ENCODE measurements at places on chromosomes 11 and 22.

DNA sequence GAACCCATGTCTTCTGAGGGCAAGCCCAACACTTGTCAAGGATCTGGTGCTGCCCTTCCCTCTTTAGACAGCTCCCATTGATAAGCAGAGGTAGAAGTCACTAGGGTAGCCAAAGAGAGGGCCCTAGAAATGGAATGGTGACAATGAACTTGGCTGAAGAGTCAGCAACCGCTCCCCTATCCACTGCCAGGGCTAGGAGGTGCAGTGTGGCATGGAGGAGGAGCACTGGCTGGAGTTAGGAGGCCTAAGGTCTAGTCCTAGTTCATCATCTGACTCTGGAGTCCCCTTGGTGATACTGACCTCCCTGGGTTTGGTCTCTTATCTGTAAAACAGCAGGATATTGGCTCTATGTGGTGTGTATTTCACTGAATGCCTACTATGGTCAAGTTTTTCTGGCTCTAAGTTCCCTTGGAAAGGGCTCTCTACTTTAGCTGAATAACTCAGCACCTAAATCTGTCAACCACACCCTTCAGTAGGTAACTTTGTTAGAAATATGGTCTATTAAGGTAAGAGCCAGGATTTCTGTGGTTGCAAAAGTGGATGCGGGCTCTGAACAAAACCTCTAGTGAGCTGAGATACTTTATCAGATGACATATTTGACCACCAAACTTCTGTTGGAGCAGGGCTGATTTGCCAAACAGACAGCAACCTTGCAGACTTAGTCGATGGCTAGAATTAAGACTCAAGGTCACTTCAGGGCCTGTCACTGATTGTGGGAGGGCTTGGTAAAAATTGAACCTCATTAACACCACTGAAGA is 10.5 kb downstream of the TIMP3 start:
- DNase-seq: no peak

GRCh38 chr11:129905402-129905801 is 10.0 kb upstream of the NFRKB start:
- no peak for DNase-seq

DNA sequence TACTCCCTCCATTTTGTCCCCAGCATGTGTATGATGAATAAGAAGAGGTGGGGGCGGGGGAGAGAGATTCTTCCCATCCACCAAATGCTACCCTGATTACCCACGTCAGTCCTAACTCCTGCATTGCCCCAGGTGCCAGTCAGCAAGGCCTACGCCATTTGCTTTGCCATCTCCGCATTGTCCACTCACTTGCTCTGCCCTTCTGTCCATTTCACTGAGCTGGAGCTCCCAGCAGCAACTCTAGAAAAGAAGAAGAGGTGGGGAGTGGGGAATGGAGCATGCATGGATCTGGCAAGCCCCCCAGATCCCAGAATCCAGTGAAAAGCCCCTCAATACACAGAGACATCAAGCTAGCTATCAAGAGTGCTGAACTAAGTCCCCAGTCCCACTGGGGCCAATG is 19.0 kb downstream of the WT1 start:
- no peak for DNase-seq

- no peak for DNase-seq
Measured at GRCh38 chr11:103920933-103921332, 115.5 kb upstream of the DDI1 start.

GRCh38 chr11:93741882-93742226 is 382 bp downstream of the C11orf54 start:
- DNase-seq: no peak

DNA sequence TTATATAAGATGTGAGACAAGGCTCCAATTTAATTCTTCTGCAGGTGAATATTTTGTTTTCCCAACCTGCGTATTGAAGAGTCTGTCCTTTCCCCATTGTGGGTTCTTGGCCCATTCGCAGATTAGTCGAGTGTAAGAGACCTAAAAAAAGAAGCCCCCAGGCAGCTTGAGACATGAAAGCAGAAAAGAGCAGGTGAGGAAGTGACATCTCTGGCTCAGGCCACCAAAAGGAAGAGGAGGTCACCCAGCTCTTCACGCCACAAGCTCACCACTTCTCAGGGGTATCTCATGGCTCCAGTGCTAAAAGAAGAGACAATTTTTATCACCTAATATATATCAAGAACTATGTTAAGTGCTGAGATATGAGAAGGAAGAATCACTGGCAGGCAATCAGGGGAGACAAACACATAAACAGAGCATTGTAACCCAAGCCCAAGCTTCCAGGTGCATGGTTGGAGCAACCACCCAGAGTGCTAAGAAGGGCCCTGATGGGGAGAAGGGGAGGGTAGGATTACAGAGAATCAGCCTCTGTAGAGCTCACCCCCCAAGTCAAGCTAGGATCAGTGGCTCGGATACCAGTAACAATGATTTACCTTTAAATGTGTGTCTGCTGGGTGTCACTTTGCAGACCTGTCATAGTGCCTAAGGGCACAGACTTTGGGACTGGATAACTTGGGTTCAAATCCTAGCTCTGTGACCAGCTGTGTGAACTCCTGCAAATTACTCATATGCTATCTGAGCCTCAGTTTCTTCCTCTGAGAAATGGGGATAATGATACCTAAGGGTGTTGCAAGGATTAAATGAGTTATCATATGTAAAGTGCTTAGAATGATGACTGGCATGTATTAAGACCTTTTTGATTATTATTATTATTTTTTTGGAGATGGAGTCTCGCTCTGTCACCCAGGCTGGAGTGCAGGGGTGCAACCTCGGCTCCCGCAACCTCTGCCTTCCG is 39.2 kb downstream of the MCHR1 start:
- DNase-seq: no peak

GRCh38 chr11:122803306-122803705 is 35.0 kb upstream of the CRTAM start:
- DNase-seq: no peak

DNA sequence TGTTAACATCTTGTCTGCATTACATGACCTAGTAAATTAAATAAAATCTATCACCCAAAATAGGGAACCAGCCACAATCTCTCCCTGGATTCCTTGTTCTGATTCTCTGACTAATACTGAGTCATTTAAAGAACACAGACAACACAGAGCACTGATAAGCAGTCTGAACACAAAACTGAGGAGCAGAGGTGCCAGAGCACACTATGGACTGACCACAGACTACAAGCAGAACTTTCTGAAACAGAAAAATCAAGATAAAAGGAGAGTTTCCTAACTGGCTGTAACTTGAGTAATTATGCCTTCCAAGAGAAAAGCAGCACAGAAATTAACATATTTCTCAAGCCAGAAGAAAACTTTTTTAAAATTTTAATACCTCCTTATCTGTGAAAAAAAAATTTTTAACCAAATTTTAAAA is 128.8 kb downstream of the SGSM3 start:
- DNase-seq: no peak

GRCh38 chr22:21917181-21917958 is 35.3 kb downstream of the PPM1F start:
- no peak for DNase-seq

GRCh38 chr11:115745066-115745465 is 240.9 kb upstream of the CADM1 start:
- no peak for DNase-seq

- DNase-seq: no peak
Measured at GRCh38 chr11:121512468-121513465, 60.0 kb upstream of the SORL1-AS1 start.

DNA sequence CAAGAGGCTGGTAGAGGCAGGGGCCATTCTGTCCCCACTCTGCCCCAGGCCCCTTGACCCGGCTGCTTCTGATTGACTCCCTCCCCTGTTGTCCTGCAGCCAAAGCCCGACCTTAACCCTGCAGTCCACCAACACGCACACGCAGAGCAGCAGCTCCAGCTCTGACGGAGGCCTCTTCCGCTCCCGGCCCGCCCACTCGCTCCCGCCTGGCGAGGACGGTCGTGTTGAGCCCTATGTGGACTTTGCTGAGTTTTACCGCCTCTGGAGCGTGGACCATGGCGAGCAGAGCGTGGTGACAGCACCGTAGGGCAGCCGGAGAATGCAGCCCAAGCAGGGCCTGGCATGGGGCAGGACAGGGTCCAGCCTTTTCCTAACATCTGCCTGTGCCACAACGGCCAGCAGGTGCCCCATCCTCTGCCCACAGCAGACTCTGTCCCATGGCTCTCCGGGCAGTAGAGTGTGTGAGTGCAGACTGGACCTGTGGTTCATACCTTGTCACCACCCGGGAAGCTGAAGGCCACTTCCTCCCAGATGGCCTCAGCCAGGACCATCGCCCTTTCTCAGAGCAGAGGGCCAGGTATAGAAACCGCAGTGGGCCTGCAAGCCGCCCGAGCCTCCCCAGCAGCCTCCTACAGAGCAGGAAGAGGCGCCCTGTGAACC is 26.8 kb upstream of the MGAT3 start:
- no peak for DNase-seq

GRCh38 chr11:7160814-7161489 is 72.2 kb downstream of the RBMXL2 start:
- no peak for DNase-seq

DNA sequence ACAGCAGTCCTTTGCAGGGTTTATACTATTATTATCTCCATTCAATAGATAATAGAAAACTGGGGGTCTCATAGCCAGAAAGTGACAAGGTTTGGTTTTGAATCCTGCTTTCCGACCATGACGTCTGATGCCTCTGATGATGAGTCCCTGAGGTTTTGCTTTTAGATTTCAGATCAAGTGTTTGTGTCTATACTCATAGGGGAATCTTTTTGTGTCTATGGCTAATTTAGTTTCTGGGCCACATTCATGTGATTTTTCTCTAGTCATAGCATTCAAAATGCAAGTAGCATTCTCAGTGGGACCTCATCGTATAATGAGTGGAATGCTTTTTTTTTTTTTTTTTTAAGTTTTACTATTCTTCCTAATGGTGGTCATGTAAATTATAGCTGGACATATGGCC is 72.9 kb downstream of the TNRC6B start:
- DNase-seq: no peak

DNA sequence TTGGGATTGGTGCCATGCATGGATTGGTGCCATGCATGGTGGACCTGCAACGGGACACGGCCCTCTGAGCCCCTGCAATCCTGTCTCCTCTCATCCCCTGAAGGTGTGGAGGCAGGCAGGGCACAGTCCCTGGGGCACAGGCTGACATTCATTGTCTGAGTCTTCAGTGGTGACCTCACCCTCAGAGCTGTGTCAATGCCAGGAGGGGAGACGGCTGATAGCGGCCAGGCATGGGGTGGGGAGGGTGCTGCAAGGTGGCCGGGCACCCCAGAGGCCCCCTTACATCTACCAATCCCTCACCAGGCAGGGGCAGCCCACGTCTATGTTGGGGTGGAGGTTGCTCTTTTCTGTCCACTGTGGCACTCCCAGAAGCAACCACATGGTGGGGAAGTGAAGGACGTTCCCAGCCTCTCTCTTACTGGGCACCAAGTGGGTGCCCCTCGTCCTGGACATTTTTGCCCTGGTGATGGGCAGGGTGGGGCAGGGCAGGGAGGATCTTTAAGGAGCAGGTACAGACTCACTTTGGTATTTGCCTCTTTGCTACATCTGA is 47.6 kb downstream of the NECTIN1 start:
- DNase-seq: no peak

GRCh38 chr11:34168642-34169420 is 63.4 kb downstream of the NAT10 start:
- DNase-seq: no peak

DNA sequence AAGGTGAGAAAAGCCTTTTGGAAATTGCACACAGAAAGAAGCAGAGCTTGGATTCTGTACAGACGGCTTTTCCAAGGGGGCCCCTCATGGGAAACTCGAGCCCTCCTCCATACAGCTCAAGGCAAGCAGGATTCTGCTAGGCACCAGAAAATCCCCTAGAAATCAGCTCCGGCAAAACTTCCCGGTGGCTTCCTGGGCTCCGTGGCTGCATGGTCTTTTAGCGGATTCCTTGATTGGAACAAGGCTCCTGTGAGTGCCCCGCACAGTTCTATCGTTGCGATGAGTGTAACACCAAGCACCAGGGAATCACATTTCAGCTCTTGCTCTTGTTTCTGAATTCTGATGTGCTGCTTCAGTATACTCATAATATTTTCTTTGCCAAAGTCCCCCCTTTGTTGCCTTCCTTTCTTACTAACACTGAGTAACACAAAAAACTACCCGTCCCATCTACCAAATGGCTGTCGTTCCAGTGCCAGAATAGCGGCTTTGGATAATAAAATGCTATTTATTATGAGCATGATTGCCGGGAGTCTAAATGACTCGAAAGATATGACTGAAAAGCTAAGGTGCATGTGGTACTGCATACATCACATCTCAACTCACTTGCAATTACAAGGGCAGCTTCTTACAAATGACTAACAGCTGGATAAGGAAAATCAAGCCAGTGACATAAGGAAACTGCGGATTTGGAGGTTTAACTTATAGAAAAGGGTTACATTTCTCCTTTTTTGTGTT is 494.1 kb downstream of the DLG2 start:
- no peak for DNase-seq

DNA sequence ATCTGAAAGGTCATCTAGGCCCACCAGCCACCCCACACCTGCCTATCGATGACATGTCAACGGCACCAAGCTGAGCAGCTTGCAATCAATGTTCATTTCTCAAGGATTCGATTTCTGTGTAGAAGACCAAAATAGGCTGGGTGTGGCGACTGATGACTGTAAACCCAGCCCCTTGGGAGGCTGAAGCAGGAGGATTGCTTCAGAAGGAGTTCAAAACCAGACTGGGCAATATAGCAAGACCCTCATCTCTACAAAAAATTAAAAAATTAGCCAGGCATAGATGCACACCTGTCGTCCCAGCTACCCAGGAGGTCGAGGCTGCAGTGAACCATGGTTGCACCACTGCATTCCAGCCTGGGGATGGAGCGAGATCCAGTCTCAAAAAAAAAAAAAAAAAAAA is 108.7 kb downstream of the MICAL3 start:
- no peak for DNase-seq

DNA sequence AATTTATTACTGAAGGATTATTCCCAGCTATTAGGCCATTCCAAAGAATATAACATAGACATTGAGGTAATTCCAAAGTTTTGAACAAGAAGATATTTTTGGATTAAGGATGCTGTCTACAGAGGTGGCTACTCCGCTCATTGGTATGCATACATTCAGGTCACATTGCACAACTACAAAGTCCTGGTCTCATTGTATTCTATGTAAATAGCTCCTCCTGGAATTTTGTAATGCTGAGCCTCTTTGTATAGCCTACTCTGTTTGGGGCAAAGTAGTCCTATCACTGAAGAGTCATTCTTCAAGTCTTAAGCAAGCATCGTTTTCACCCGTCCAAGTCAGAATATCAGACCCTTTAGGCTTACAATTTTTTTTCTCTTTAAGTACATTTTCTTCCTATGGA is 142.4 kb downstream of the KIF18A start:
- DNase-seq: no peak

GRCh38 chr22:38398609-38399461 is 56.2 kb downstream of the KCNJ4 start:
- DNase-seq: peak; percentile 49

Measured in NCI-H1694 treated with DMSO at 0.1 percent for 48 hours (cell line).